Pancreas (tissue), 10 donors: ENCODE measurements at places on chromosomes 5 and 9. TPM values are rescaled to one million over a fixed set of nuclear protein-coding genes. Genes with fewer than 3 reads are reported as not detected.

Gene SMIM33
- not detected for polyA plus RNA-seq

Gene IL9
- polyA plus RNA-seq, result not detected

Gene LVRN
- polyA plus RNA-seq, result 0.61 TPM

Gene HSPB3
- polyA plus RNA-seq, result 0.35 TPM

Gene SLC9A3
- polyA plus RNA-seq, result 1.9 TPM

Gene PLGRKT
- 8.8 TPM for polyA plus RNA-seq

Gene RALGDS
- polyA plus RNA-seq, result 56.0 TPM

- no peak overlapping the region for H3K4me3 ChIP-seq
- no peak overlapping the region for H3K27ac ChIP-seq
- no peaks in the 10 kb centered on the region for H3K36me3 ChIP-seq
- H3K27me3 ChIP-seq, result no peaks in the 10 kb centered on the region
- DNase-seq, result no peak
These were observed 201.0 kb downstream of the EFNA5 start for GRCh38 chr5:107469485-107470294.

DNA sequence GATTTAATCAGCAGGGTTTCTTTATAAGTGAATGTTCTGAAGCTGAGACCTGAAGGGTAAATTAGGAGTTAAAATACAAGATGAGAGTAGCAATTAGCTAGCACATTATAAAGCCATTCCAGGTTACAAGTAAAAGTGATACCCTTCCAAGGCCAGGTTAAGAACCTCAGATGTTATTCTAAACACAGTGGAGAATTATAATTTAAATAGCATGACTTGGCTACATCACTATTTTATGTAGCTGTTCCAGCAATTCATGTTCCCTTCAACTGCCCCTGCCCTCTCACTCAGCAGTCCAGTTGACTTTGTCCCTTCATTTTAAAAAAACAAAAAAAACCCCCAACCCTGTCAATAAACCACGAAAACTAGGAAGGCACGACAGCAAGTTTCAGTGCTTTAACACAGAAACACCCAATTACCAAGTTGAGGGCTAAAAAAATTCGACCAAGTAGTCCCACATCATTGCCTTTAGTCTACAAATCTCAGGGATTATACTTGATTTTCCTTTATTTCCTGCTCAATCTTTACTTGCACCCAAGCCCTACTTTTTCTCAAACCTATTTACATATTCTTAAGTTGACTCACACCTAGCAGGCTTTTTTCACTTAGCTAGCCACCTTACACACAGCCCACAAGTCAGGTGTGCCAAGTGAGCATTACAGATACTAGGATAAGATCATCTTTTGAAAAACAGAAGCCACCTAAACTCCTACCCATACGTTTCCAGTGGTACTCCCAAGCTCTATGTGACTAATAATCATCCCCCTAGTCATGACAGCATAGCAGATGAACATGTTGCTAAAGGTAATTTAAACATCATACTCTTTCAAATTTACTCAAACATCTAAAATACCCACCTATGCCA, 3.4 kb downstream of the RPL37 start:
- DNase-seq, result no peak
- no peak overlapping the region for H3K4me3 ChIP-seq
- H3K27ac ChIP-seq, result no peak overlapping the region

GRCh38 chr5:181053488-181054121, 13.5 kb downstream of the BTNL9 start:
- H3K4me1 ChIP-seq, result no peaks in the 10 kb centered on the region
- H3K27me3 ChIP-seq, result peaks cover 6% of the 10 kb centered on the region
- peak overlapping the region; percentile 40 for H3K4me3 ChIP-seq
- no peak for DNase-seq
- H3K27ac ChIP-seq, result no peak overlapping the region

DNA sequence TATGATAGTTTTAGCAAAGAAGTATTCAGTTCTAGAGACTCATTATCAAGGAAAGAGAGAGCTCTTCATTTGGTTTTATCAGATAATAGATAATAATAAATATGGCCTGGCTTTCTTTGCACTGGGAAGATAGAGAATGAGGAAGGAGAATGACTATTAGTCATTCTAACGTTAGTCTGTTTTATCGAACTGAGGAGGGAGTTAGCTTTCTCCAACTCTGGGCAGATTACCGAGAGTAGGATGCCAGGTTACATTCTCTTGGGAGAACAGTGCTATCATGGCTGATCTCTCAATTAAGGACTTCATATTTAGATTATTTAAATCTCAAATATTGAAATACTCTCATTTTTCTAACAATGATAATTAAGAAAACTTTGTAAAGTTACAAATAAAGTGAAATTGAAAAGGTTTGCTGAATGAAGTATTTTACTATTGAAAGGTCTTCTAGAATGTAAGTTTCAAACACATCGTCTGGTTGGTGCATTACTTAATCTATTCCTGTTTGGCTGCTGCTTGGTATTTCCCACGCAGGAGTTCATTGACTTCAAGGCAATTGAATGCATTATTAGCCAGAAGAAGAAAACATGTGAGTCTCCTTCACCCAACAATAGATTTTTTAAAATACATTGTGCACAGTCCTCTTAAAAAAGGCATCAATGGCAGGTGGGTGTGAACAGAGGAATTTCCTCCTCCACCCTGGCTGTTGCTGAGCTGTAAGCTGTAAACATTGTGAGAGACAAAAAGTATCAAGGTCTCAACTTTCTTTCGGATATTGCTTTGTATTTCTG, 140.8 kb downstream of the C9orf152 start:
- H3K27me3 ChIP-seq, result no peaks in the 10 kb centered on the region
- no peaks in the 10 kb centered on the region for H3K36me3 ChIP-seq
- DNase-seq, result no peak
- no peaks in the 10 kb centered on the region for H3K4me1 ChIP-seq
- no peak overlapping the region for H3K4me3 ChIP-seq

GRCh38 chr5:138282920-138283742, 8.7 kb upstream of the GFRA3 start:
- H3K27ac ChIP-seq, result no peak overlapping the region
- no peak for DNase-seq
- no peaks in the 10 kb centered on the region for H3K4me1 ChIP-seq
- H3K4me3 ChIP-seq, result no peak overlapping the region
- H3K36me3 ChIP-seq, result no peaks in the 10 kb centered on the region
- H3K27me3 ChIP-seq, result no peaks in the 10 kb centered on the region

DNA sequence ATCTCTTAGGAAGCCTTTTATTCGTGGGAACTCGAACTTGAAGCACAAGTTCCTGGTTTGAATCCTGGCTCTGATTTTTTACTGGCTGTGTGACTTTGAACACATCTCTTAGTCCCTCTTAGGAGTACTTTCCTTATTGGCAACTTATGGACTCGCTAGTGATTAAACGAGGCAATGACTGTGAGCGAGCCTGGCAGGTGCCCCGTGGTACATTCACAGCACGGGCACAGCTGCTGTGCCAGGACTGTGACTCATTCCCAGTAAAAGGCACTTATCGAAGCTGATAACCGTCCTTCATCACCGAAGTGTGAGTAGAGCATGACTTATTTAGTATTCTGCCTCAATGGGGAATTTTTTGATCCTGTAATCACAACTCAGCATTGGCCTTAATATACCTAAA, 22.7 kb downstream of the CFAP90 start:
- H3K27ac ChIP-seq, result no peak overlapping the region
- no peaks in the 10 kb centered on the region for H3K4me1 ChIP-seq
- H3K36me3 ChIP-seq, result no peaks in the 10 kb centered on the region
- DNase-seq, result no peak
- no peak overlapping the region for H3K4me3 ChIP-seq

GRCh38 chr5:68251386-68251785, 35.8 kb downstream of the PIK3R1 start:
- H3K27me3 ChIP-seq, result no peaks in the 10 kb centered on the region
- no peaks in the 10 kb centered on the region for H3K36me3 ChIP-seq
- H3K27ac ChIP-seq, result no peak overlapping the region
- no peak for DNase-seq

DNA sequence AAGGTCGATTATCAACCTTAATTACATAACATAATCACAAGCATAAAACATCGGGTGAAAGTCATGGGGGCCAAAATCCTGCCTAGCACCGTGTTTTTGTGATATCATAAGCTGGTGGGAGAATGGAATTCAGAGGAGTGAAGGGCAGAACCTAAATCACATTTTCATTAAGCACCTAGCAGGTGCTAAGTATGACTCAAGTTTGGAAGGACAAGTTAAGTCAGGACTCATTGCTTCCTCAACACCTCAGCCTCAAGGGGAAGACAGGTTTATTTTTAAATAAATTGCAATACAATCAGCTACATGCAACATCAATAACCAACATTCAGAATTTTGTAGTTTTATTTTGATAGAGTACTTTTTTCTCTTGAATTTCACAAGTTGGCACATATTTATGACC, 33.5 kb upstream of the GAS1 start:
- H3K27ac ChIP-seq, result no peak overlapping the region
- no peaks in the 10 kb centered on the region for H3K27me3 ChIP-seq
- H3K4me1 ChIP-seq, result peaks cover 4% of the 10 kb centered on the region

DNA sequence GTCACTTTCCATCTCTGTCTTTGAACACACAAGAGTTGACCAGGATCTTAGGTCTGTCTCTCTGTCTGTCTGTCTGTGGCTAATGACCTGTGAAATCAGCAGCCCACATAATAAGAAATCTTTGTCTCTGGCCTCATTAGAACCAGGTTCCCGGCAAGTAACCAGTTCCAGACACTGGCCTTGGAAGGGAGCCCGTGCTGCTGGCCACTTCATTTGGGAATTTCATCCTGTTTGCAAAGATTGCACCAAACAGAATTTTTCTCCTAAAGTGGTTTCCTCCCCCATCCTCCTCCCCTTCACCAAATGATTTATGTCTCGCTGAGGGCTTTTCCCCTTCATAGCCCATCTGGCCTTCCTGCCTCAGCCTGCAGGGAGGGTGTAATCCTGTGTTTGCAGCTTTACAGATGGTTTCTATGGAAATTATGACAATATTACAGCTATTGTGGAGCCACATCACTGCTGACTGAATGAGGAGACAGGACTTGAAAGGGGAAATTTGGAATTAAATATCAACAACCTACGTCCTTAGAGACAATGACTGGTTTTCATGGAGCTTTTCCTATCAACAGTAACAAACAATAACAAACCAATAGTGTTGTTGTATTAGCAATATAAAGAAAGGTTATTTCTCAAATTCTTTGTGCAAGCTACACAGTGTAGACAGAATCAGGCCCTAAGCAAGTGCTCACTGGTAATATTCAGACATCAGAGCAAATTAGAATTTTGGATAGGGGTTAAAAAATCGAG, 25.7 kb downstream of the DPYSL3 start:
- no peaks in the 10 kb centered on the region for H3K36me3 ChIP-seq
- H3K4me1 ChIP-seq, result peaks cover 7% of the 10 kb centered on the region
- peak overlapping the region; percentile 62 for H3K27ac ChIP-seq
- peak; percentile 26 for DNase-seq
- no peaks in the 10 kb centered on the region for H3K27me3 ChIP-seq

DNA sequence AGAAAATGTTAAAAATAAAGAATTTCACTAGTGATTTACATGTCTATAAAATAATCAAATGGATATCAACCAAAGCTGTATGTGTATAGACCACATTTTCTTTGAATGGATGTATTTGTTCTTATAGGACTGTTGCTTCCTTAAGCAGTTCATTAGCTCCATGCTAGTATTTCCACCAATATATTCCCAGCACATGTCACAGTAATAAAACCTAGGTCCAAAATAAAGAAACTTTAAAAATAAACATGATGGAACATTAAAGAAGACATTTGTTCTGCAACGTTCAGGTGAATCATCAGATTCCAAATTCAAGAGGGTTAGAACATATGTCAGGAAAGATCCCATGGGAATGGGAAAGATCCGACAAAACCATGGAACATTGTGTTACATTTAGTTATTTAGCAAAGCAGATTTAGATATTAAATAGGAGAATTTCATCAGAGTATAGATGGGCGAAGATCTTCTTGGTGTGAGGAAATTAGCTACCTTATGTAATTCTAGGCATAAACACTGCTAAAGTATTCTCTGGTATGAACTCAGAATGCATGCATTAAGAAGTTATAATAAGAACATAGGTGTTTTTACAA, 490.7 kb downstream of the CDH18 start:
- H3K36me3 ChIP-seq, result no peaks in the 10 kb centered on the region
- no peaks in the 10 kb centered on the region for H3K27me3 ChIP-seq
- no peaks in the 10 kb centered on the region for H3K4me1 ChIP-seq
- no peak for DNase-seq
- no peak overlapping the region for H3K4me3 ChIP-seq

- DNase-seq, result no peak
- no peaks in the 10 kb centered on the region for H3K4me1 ChIP-seq
- H3K27me3 ChIP-seq, result no peaks in the 10 kb centered on the region
- no peak overlapping the region for H3K4me3 ChIP-seq
- no peaks in the 10 kb centered on the region for H3K36me3 ChIP-seq
- H3K27ac ChIP-seq, result no peak overlapping the region
These were observed 149.3 kb upstream of the COL5A1 start for GRCh38 chr9:134492281-134492691.

GRCh38 chr5:133147815-133148567, 96.2 kb downstream of the HSPA4 start:
- no peak for DNase-seq
- H3K27ac ChIP-seq, result no peak overlapping the region
- H3K4me3 ChIP-seq, result no peak overlapping the region
- no peaks in the 10 kb centered on the region for H3K27me3 ChIP-seq

DNA sequence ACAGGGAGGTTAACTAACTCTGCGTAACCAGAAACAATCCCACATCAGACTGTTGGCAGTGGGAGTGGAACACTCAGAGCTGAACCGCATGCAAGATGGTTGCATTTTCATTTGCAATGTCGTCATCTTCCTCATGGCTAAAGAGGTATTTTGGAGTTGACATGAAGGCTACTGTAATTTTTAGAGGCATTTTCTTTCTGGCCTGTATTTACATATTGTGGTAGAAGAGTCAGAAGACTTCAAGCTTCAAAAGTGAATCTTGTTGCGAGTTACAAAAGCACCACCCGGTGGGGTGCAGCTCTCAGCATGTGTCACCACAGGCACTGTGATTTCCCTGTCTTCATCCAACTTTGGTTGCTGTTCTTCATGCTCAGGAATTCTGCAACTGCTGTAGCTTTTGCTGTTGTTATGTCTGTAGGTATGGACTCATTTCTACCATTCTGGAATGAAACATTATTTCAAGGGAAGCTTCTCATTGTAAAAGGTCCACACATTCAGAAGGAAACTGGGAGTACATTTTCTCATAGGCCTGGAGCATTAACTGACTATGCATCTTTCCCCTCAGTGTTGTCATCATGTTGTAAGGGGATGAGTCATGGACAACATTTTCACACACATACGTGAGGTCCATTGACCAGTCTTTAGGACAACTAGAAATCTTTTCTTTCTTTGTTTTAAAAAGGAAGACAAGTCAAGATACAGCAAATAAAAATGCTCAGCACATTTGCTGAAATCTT, 35.4 kb upstream of the GDNF start:
- H3K27me3 ChIP-seq, result no peaks in the 10 kb centered on the region
- H3K4me1 ChIP-seq, result no peaks in the 10 kb centered on the region
- no peaks in the 10 kb centered on the region for H3K36me3 ChIP-seq
- no peak overlapping the region for H3K27ac ChIP-seq
- no peak for DNase-seq
- no peak overlapping the region for H3K4me3 ChIP-seq

GRCh38 chr9:112867275-112867991, 23.2 kb downstream of the SLC46A2 start:
- no peaks in the 10 kb centered on the region for H3K4me1 ChIP-seq
- no peak for DNase-seq
- no peaks in the 10 kb centered on the region for H3K27me3 ChIP-seq
- no peak overlapping the region for H3K4me3 ChIP-seq
- H3K27ac ChIP-seq, result no peak overlapping the region
- H3K36me3 ChIP-seq, result no peaks in the 10 kb centered on the region
